Tibial nerve (tissue), 4 donors: ENCODE measurements at places on chromosomes 4 and X. TPM values are rescaled to one million over a fixed set of nuclear protein-coding genes. Genes with fewer than 3 reads are reported as not detected.

DNA sequence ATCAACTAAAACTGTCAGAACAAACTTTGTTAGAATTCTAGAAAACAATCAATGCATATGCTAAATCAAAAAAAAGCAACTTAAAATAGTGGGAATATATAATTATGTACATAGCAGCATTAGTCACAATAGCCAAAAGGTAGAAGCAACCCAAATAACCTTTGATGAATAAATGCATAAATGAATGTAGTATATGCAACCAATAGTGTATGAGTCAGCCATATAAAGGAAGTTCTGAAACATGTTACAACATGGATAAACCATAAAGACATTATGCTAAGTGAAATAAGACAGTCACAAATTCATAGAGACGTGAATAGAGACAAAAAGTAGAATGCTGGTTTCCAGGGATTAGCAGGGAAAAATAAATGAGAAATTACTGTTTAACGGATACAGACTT is 762.8 kb upstream of the INTU start:
- no peaks in the 10 kb centered on the region for H3K27me3 ChIP-seq
- no peak overlapping the region for H3K27ac ChIP-seq

GRCh38 chr4:72077346-72077745 is 45.5 kb downstream of the NPFFR2 start:
- no peaks in the 10 kb centered on the region for H3K36me3 ChIP-seq
- DNase-seq = no peak
- H3K4me3 ChIP-seq = no peak overlapping the region
- no peaks in the 10 kb centered on the region for H3K4me1 ChIP-seq

- no peak within 1 kb of the TSS for H3K4me3 ChIP-seq
- no peaks in the 10 kb centered on the region for H3K36me3 ChIP-seq
- no peak for DNase-seq
Observed at GRCh38 chr4:187995322-187996207, at the start of gene ZFP42. TSS of gene ZFP42 (plus strand) at chr4:187995771. CDS start at chr4:188002808, 7,037 bp downstream.

DNA sequence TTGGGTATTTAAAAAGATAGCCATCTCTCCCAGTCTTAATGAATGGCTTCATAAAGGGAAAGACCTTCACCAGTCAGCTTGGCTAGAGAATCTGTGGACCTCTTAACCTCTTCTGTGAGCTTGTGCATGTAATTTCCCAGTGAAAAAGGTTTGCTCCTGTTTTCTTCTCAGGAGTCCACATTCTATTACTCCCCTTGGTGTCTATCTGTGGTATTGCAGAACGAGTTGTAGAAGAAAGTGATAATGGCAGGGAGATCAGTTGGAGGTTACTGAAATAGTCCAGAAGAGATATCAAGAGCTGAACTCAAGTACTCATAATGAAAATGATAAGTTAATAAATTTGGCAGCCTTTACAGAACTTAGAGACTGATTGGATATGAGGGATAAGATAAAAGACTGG is 16.5 kb upstream of the VAMP7 start:
- no peak overlapping the region for H3K4me3 ChIP-seq
- DNase-seq = no peak
- H3K4me1 ChIP-seq = no peaks in the 10 kb centered on the region
- H3K27me3 ChIP-seq = no peaks in the 10 kb centered on the region

GRCh38 chrX:29297171-29297800 is 710.0 kb downstream of the IL1RAPL1 start:
- H3K27ac ChIP-seq = no peak overlapping the region
- H3K4me1 ChIP-seq = no peaks in the 10 kb centered on the region
- no peak overlapping the region for H3K4me3 ChIP-seq
- DNase-seq = no peak
- no peaks in the 10 kb centered on the region for H3K36me3 ChIP-seq

SHISA3 gene
- 6.9 TPM for total RNA-seq
